CD8-positive, alpha-beta memory T cell (primary cell): ENCODE measurements at places on chromosomes 5 and 9.

- DNase-seq = peak; percentile 62
Observed at GRCh38 chr5:35761541-35761940, 95.2 kb upstream of the IL7R start.

GRCh38 chr5:78213799-78214198, 80.7 kb downstream of the AP3B1 start:
- DNase-seq = no peak

- no peak for DNase-seq
Observed at GRCh38 chr5:124675931-124676846, 70.2 kb downstream of the ZNF608 start.

- no peak for DNase-seq
Observed at GRCh38 chr5:151706906-151707305, 20.2 kb upstream of the SPARC start.

DNA sequence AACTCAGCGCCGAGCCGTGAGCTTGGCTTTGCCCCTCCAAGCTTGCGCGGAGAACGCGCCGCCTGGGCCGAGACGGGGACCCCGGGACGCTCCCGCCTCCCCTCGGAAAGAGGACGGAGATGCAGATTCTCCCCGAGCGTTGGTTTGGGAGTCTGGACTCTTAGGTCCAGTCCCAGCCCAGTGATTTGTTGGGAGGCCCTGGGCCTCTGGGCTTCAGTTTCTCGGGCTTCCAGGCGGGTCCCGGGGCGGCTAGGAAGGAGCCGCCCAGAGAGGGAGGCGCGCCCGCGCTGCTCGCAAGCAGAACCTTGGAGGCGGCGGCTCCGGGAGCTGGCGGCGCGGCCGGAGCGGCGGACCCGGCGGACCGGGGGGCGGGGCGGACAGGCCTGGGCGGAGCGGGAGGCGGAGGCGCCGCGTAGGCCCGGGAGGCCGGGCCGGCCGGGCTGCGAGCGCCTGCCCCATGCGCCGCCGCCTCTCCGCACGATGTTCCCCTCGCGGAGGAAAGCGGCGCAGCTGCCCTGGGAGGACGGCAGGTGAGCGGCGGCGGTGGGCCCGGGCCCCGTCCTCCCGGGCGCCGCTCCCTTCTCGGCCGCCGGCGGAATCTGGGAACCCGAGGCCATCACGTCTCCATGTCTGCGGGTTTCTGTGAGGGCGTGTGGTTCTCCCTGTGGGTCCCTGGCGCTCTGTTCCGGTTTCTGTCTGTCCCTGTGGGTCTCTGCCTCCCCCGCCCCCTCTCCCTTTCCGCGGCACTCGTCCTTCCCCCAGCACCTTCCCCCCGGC, at the start of gene B4GALT7:
Gene B4GALT7 (plus strand): TSS at position 402 of the 777 bp plus-strand sequence. CDS start 79 bp downstream, at position 481.
- peak; percentile 86 for DNase-seq

DNA sequence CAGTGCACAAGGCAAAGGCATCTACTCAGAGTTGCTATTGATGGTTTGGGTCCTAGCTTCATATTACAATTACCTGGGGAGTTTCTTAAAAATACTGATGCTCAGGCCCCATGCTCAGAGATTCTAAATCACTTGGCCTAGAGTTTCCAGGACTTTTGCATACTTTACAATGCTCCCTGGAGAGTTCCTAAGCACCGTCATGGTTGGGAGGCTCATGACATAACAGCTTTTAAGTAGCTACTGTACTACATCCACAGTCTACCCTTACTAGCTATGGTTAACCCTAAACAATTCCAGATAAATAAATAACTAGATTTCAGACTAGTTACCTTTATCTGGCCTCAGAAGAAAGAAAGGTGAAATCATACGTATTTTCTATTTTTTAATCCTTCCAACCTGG, 414.4 kb downstream of the PDE4D start:
- no peak for DNase-seq
